ENCODE measurements at places on chromosomes 5 and 9.
A peak's percentile ranks its signal among the peaks of the same experiment; 100 is the strongest.

DNA sequence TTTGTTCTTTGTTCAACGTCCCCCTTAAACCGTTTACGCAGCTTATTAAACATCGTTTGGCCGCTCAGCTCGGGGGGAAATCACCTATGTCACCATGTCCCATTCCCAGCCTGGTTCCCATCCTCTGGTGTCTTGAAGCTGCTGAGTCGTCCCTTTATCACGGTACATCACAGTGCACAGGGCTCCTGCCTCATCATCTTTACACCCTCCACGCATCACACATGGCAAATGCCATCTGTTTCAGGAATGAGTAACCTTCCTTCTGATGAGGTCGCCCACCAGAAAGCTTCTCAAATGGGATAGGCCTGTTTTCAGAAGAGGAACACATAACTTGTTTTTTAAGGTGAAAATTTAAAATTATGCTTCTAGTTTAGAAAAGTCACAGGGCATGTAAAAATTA is 7.9 kb upstream of the LHX6 start:
- no peak for DNase-seq

DNA sequence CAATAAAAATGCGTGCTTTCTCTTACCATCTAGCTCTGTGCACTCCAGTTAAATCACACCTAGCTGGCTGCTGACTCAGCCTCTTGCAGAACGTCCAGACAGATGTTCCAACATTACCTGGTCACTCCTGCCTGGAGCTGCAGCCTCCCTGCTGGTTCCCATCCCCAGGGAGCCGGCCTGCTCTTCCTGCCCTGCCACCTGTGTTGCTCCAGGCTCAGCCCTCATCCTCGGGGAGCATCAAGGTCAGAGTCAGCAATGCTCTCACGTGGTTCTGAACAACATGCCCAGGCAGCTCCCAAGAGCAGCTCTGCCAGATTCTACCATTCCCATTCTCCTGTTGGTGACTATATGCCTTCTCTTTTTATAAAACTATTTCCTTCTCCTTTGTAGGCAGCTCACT is 81.3 kb downstream of the GADD45G start:
- DNase-seq = no peak

DNA sequence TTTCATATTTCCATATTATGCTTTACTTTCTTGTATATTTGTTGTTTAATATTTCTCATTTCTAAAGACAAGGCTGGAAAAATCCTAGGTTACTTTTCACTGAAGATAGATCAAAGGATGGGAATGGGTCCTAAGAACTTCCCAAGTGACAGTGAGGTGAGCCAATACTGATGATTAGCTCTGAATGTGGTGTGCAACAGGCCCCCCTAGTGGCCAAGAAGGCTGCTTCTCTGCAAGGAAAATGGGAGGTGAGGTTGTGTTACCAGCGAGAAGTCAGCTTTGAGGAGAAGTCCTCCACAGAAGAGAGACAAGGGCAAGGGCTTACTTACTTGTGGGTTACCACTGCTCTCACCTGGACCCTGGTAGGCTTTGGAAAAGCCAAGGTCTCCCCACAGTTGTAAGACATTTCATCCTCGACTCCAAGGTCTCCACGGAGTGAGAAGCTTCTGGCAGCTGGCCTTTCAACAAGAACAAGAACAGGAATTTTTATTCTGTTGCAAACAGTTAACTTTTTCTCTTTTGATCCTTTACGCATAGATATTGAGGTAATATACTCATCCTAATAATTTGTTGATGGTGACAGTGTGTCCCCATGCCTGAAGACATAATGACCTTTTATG is 69.9 kb downstream of the MAMDC2 start:
- peak; percentile 5 for DNase-seq

GRCh38 chr5:121962347-121962670 is 534 bp downstream of the SRFBP1 start:
- no peak for DNase-seq

DNA sequence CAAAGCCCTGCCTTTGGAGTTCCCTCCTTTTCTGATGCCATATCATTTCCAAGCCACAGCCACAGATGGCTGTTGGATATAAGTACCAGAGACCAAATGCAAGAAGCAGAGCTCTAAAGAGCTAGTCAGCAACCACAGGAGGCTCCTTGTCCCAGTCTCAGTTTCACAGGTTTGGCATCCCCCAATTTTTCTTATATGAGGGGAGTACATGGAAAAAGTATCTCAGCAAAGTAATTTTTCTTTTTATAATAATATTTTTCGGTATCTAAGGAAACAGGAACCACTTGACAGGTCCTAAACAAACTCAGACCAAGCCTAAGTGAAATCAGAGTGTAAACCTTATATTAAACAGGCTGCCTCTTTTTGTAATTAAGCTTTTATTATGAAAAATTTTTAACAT is 20.1 kb downstream of the GZMK start:
- no peak for DNase-seq

DNA sequence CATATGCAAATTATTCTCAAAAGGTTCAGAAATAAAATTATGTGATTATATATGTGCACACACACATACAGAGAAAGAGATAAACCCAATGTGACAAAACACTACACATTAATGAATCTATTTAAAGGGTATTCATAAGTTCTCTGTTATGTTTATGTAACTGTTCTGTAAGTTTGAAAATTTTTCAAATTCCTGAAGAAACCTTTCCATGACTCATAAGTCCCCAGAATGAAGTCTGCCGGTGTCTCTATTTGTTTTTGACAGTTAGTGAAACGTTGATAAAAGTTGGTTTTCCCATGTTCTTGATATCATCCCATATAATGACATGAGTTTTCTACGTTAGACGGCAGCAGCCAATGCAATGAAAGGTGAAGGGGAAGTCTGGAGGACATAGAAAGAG is 199.5 kb upstream of the PUM3 start:
- DNase-seq = no peak

GRCh38 chr9:73160868-73161267 is 9.2 kb downstream of the ANXA1 start:
- DNase-seq = no peak

DNA sequence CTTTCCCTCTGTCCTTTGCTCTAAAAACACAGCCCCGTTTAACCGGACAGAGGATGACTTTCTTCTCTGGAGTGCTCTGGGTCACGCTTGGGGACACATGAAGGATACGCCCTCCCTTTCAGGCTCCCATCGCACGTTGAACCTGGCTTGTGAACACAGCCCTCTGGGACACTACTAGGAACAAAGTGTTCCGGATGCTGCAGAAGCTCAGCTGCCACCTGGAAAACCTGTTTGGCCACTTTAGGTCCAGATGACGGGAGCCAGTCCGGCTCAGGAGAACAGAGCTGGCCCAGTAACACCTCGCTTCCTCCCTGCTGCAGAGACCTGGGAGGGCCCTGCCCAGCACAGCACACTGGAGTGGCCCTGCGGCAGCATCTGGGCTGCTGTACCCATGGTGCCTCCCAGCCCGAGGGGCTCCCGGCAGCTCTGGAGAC is 60.1 kb downstream of the GADD45G start:
- no peak for DNase-seq

- peak; percentile 83 for DNase-seq
Measured at GRCh38 chr5:181243564-181244343, at the start of gene RACK1. Gene RACK1, minus strand, starts transcription at chr5:181243906. Its CDS starts 106 bp downstream, at chr5:181243800.

GRCh38 chr9:80648336-80648735 is 1041.0 kb downstream of the TLE1 start:
- no peak for DNase-seq

DNA sequence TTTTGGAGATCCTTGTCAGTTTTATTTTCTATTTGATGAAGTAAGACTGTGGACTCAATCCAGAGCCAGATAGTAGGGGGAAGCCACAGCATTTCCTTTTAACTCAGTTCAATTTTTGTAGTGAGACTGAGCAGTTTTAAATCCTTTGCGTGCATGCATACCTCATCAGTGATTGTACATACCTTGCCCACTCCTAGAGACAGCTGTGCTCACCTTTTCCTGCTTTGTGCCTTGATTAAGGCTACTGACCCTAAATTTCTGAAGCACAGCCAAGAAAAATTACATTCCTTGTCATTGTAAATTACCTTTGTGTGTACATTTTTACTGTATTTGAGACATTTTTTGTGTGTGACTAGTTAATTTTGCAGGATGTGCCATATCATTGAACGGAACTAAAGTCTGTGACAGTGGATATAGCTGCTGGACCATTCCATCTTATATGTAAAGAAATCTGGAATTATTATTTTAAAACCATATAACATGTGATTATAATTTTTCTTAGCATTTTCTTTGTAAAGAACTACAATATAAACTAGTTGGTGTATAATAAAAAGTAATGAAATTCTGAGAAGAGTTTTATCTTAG is 17.8 kb downstream of the DIMT1 start:
- no peak for DNase-seq

DNA sequence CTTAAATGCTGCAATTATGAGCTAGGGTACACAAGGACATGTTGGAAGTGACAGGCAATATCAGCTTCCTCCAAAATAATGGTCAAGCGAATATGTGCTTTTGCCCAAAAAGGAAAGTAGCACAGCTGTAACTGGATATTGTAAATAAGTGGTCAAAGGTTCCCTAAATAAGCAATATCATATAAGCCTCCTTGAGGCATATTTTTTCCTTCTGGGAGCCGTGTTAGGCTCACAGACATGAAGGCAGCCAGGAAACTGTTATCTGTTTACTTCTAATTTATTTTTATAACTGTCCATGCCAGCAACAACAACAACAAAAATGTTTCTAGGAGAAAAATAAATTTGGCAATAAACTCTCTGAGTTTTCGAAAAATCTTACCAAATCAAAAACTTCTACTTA is 648.3 kb downstream of the PDE4D start:
- DNase-seq = no peak

GRCh38 chr5:127916885-127917573 is 166.5 kb upstream of the SLC12A2 start:
- DNase-seq = no peak

GRCh38 chr9:124084087-124084486 is 72.5 kb downstream of the LHX2 start:
- DNase-seq = no peak

DNA sequence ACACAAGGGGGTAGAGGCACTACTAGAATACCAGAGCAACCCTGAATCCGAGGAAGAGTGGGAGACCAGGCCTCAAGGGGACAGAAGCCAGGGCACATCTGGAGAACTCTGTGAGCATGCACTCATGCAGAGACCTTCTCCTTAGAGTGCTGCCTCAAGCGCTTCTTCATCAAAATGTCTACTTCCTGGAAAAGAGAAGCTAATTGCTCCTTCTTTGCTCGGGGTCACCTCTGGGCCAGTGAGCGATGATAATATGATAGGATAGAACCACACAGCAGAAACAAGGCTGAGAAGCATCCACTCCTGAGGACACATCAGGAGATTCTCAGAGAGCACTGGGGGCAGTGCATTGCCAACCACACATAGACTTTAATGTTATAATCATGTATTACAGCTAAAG is 23.7 kb upstream of the LMNB1 start:
- DNase-seq = no peak

- DNase-seq = no peak
Measured at GRCh38 chr5:122129306-122129705, at the start of gene ZNF474. Gene ZNF474, plus strand, starts transcription at chr5:122129546. Its CDS starts 22,445 bp downstream, at chr5:122151991.

DNA sequence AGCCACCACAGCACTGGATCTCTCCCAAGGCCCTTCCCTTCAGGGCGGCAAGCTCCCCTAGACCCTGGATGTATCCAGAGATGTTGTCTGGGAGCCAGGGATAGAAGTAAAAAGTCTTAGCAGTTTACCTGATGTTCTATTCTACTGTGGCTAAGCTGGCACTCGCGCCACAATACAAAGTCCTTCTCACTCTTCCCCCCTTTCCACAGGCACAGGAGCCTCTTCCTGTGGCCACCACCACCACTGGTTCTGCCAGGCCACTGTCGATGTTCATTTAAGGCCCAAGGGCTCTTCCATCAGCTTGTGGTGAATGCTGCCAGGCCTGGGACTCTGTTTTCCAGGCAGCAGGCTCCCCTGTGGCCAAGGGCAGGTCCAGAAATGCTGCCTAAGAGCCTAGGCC is 33.7 kb downstream of the MEGF9 start:
- DNase-seq = no peak

DNA sequence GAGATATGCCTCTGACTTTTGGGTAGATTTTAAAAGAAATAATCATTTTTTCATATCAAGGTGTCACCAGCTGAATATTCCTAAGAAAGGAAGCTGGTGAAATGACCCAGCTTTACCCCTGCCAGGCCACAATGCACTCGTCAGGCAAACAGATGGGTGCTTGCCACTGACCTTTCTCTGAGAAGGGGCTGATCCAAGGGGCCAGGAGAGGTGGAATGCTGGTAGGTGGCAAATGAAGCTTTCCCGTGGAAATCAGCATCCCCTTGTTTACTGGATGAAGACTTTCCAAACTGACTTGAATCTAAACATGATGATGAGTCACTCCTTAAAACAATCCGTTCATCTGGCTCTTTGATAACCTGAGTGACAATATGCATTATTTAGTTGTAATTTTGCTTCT is 44.3 kb upstream of the PLPP6 start:
- no peak for DNase-seq

DNA sequence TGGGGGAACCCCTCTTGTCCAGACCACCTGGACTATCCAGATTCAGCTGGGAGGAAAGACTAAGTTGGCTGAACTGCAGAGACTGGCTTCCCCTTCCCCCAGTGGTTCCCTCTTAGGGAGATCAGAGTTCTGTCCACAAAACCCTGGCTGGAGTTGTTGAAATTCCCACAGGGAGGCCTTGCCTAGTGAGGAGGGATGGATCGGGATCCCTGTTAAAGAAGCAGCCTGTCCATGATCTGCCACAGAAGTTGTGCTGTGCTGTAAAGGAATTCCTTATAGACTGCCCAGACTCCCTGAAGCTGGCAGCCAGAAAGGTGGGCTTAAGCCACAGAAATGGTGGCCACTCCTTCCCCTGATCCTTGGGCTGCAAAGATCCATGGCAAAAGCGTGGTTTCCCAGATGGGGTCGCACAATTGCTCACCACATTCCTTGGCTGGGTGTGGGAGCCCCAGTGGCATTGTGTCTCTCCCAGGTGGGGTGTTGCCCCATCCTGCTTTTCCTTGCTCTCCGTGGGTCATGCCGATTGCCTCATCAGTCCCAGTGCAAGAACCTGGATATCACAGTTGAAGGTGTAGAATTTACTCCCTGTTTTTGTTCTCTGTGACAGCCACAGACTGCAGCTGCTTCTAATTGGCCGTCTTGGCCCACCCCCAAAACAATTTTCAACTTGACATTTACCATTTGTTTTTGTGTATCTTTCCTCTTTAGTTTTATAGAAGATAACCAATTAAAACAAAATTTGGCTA is 342.4 kb downstream of the FGF10 start:
- no peak for DNase-seq

DNA sequence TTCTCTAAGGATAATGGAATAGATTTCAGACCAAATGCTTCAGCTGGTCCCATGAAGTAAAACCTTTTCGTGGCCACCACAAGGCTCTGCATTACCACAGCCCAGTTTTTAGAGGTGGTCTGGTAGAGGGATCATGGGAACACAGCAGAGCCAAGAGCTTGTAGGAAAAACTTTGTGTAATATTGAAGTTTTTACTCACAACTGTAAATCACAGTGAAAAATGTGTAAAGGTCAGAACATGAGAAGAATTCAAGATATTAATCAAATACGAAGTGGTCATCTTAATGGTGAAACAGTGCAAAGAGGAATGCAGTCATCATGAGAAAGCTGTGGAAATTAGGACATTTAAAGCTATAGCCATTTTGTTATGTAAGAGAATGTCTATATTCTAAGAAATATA is 197.5 kb downstream of the NPR3 start:
- DNase-seq = no peak

- DNase-seq = no peak
Measured at GRCh38 chr5:45189042-45189441, 380.3 kb downstream of the MRPS30 start.

- peak; percentile 32 for DNase-seq
Measured at GRCh38 chr5:56328753-56329560, 95.8 kb upstream of the ANKRD55 start.

- no peak for DNase-seq
Measured at GRCh38 chr9:128712451-128713410, 10.4 kb downstream of the PKN3 start.

GRCh38 chr5:176892663-176893062 is 6.5 kb downstream of the HK3 start:
- no peak for DNase-seq
